ENCODE measurements at places on chromosomes 7 and 10.

- no peak for DNase-seq
Observed at GRCh38 chr7:80385508-80385907, 126.4 kb downstream of the GNAT3 start.

DNA sequence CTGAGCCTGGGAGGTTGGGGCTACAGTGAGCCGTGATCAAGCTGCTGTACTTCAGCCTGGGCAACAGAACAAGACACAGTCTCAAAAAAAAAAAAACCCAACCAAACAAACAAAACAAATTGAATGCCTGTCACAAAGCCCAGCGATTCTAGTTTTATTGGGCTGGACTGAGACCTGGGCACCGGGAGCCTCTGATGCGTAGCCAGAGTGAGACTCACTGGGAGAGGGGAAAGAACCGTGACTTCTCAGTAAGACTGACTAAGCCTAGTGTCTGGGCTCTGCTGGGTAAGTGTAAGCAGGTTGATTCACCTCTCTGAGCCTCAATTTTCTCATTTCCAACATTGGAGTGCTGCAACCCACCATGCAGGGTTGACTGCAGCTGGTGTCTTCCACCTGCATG, 10.1 kb upstream of the LEP start:
- no peak for DNase-seq

DNA sequence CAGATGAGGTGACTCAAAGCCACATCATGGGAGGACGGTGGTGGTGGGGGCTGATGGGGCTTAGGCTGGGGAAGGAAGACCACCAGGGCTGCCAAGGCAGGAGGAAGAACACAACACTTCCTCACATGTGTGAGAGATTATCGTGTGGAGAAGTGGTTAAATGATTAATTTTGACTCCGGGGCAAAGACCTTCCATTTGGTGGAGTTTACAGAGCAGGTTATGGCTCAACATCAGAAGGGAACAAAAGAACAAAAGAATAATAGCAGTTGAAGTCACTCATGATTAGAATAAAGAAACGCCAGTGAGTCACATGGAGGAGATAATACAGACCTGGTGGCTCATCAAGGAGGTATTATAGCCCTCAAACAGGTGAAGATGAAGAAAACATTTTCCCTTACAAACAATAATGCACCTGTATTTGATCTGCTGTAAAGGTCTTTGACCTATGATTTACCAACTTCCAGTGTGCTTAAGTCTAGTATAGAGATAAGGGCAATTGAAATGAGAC, 170.1 kb downstream of the PKD1L1 start:
- DNase-seq = no peak

DNA sequence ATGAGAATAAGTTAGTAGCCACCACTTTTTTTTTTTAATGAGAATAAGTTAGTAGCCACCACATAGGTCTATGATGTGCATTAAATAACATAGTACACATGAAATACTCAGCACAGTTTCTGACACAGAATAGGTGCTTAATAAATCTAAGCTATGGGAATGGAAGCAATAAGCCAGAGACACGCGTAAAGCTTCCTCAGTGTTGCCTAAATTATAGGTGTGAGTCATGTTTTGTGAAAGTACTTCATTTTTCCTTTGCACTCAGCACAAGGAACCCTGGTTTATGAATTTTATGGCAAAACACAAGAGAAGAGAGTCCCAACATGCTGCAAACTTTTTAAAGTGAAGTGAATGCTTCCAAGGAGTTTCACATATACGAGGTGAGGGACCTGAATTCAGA, 267.4 kb downstream of the RNLS start:
- no peak for DNase-seq

DNA sequence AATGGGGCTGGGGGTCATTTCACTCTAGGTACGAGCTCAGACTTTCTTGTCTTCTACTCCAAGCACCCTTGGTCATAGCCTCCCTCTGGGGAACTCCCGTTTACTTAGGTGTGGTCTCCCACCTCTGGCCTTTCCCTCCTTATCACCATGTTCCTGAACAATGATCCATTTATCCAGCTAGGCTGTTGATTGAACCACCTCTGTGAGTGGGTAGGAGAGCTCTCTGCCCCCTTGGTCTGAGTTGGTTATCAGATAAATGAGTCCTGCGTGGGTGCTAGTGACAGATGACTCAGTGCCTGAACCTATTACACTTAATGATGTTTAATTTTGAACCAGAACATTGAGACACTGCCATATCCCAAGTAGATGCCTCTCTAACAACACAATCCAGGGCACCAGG, 9.4 kb downstream of the BLNK start:
- DNase-seq = no peak

DNA sequence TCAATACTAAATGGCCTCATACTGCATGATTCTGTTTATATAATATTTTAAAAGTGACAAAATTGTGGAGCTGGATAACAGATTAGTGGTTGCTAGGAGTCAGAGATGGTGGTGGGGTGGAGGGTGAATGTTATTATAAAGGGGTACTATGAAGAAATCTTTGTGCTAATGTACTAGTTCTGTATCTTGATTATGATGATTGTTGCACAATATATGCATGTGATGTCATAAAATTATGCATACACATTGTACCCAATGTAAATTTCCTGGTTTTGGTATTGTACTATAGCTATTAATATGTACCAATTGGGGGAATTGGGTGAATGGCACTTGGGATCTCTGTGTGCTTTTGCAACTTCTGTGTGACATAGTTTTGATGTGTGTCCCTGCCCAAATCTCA, 112.2 kb downstream of the TMEM26 start:
- DNase-seq = no peak

DNA sequence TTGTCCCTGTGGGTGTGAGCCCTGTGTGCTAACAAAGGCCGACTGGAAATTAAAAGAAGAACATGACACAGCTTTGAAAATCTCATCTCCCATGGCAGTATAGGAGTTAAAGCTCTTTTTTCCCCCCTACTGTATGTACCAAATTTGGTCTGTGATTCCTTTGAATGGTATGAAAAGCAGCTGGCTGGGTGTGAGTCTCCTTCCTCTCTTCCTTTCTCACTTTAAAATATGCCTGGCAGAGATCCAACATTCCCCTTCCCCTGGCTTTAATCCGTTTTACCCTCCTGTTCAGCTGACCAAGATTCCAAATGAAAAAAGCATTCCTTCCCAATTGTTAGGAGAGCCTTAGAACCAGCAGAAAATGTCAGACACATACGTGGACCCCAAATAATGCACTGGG, 225.0 kb upstream of the CELF2 start:
- peak; percentile 96 for DNase-seq

DNA sequence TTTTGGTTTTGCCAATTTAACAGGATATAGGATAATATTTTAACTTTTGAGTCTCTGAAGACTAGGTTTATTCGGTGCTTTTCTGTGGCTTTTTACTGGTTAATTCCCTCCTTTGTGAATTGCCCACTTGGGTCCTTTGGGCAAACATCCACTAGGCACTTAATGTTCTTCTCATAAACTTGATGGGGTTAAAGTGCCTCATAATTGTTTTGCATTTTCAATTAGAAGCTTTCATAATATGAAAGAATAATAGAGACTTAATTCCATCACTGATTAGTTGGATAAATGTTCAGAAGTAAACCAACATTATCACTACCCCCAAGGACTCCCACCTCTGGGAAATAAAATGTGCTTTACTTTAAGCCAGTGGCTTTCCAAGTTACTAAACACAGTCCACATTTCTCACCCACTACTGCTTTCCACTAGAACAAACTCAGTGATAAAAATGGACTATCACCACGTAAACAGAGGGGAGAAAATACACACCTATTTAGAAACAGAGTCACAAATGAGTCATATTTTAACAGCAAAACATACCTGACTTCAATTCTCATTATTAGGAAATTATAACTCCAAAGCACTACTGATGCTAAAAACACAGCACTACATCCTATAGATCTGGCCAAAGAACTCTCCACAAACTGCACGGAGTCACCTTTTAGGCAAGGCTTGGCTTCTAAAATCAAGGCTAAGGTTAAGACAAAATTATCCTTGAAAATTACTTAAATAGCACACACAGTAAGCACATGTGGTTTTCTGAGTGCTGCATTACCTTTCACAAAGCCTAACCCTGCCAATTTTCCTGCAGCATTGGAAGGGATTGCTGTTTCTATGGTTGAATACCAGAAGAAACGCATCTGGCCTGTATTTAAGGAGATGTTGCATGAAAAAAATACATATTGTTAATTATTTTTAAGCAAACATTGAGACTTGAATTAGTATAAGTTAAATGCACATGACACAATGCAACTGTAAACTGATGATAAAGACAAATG, 41.2 kb downstream of the PARD3 start:
- no peak for DNase-seq

DNA sequence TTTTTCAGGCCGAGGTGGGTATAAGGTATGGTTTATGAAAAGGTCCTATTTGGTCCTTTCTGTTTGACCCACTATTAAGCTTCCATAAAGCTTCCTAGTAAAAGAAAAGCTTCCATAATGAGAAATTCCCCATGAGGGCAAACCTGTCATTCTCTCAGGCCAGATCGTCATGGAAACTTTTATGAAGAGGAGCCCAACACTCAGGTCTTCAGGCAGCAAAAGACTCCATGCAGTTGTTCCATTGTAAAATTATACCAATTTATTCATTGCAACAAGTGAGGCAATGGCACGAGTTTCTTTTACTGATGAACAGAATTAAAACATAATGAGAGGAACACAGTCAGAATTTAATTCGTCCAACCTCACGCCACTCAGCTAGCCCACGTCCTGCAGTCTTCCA, 188.6 kb downstream of the MTERF1 start:
- peak; percentile 33 for DNase-seq

DNA sequence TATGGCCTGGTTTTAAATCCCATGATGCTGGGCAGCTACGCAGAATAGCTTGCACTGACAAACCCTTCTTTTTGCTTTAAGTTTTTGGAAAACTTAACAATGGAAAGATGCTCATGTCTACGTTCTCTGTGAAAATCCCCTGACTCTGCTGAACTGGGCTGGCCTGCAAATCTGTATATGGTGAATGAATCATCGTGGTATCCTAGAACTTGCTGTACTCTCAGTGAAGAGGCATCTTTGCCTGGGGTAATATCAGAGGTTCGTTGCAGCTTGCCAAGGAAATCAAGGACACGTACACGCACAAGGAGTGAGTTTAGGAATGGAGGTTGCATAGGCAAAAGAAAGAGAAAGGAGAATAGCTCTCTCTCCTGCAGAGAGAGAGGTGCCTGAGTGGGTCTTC, 382.0 kb upstream of the ADARB2 start:
- DNase-seq = no peak

- DNase-seq = no peak
Observed at GRCh38 chr7:100358857-100359212, 918 bp downstream of the PILRB start.

DNA sequence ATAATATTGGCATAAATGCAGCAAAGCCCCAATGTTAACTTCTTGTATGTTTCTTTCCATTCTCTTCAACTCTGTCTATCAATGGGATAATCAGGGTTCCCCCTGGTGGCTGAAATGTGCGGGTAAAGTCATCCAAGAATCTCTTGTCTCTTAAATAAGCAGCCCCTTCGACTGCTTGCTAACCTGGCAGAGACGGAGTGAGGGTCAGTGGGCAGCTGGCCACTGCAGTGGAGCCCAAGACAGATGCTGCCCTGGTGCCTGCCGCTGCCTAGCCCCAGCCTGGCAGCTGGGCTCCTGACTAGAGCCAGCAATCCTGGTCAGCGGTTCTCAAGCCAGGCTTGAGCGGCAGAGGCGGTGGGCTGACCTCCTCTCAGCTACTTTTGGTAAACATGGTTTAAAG, 248.9 kb downstream of the COBL start:
- DNase-seq = peak; percentile 76

All from brain (organoid and tissue), 16 donors.